ENCODE measurements at places on chromosomes 13 and 19. TPM values are rescaled to one million over a fixed set of nuclear protein-coding genes. Genes with fewer than 3 reads are reported as not detected.

FREM2 gene
- 3.2 TPM for total RNA-seq

RPS5 gene
- total RNA-seq: 703 TPM

ZNF222 gene
- 1.5 TPM for total RNA-seq

GIPR gene
- not detected for total RNA-seq

ZNF296 gene
- total RNA-seq: 0.73 TPM

CALR3 gene
- total RNA-seq: 0.32 TPM

LHFPL6 gene
- 22.6 TPM for total RNA-seq

TEX29 gene
- total RNA-seq: 0.32 TPM

MBD3L2 gene
- not detected for total RNA-seq

All from psoas muscle (tissue), 8 donors.